ENCODE measurements at places on chromosomes 4 and X.

- no peak overlapping the region for H3K4me3 ChIP-seq
- DNase-seq = no peak
- no peaks in the 10 kb centered on the region for H3K4me1 ChIP-seq
Measured at GRCh38 chrX:55663584-55663983, 40.4 kb downstream of the FOXR2 start.

DNA sequence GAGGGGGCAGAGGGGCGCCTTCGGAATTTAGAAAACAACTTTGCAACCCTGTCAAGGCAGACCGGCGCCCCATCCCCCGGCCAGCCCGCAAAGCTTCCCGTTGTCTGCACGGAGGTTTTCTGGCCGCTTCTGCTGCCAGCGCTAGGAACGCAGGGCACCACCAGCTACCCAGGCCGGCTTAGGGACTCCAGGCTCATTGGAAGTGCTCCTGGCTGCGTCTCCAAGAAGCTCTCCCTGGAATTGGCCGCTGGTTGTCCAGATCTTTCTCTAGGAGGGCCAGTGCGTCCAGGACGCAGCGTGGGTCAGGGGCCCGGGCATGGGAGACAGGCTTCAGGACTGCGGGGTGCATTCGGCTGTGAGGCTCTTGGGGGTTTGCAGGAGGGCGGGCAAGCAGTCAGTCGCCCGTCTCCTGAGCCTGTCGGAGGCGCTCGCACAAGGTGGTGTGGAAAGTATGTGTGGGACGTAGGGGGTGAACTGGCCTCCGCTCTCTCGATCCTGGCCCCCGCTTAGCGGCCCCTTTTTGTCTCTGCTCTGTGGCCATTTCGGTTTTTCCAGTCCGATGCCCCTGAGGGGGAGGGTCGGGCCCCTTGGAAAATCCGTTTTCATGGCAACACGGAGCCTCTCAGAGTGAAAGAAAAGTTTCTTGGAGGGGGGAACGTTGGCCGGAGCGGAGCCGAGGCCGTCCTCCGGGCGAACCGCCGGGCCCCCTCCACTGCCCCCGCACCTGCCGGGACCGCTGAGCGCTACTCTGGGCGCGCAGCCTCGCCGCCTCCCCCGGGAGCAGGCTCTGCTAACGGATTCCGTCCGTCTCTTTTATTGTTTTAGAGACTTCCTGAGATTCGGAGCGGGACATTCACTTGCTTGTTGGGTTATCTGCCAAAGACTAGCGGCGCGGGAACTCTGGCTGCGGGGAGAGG, 810 bp upstream of the SOX3 start:
- peaks cover 79% of the 10 kb centered on the region for H3K27me3 ChIP-seq
- H3K36me3 ChIP-seq = no peaks in the 10 kb centered on the region
- H3K27ac ChIP-seq = peak overlapping the region; percentile 93

GRCh38 chr4:132101526-132101925, 1047.6 kb upstream of the PCDH10 start:
- H3K4me3 ChIP-seq = no peak overlapping the region
- H3K36me3 ChIP-seq = no peaks in the 10 kb centered on the region
- no peak for DNase-seq

DNA sequence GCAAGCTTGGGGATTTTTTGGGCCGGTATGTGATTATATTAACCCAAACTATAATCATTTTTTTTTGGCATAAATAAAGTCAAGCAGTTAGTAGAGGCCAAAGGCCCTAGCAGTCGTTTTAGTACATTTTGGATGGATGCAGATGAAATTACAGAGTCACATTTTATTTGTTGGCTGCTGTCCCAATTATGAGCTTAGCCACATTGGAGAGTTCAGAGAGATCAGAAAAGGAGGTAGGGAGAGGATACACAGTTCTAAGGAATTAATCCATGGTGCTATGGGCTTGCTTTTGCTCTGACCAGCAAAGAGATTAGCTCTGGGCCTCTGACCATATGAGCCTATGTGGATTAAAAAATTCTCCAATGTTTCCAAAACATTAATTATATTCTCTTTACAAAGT, 395.1 kb downstream of the RAPGEF2 start:
- H3K27ac ChIP-seq = no peak overlapping the region
- H3K27me3 ChIP-seq = peaks cover 1% of the 10 kb centered on the region
- no peak for DNase-seq
- no peak overlapping the region for H3K4me3 ChIP-seq

DNA sequence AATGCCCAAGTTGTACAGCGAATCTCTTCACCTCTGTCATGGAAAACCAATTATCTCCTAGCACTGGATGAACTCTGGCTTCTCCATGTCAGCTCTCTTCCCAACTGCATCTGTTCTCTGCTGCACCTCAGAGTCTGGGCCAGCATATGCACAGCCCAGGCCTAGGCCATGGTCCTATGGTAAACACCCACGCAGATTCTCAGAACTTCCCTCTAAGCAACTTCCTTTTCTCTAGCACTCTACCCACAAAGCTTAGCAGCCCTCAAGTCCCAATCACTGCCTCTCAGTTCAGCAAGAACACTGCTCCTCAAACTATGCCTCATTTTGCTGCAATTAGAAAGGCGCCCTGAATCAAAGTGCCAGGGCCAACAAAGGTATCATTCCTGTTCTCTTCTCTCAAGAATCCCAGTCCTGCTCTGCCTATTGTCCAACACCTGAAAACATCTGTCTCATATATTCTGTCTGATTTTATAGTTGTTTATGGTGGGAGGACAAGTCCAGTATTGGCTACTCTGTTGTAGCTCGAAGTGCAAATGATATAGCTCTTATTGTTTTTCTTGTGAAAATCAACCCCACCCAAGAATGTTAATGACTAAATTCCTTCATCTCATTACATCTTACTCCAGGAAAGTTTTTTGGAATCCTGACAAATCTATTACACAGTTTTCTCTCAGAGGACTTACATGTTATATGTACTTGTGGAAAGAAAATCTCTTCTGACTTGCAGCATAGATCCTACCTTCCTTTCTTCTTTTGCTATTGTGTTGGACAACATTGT, 85.4 kb downstream of the DCHS2 start:
- peaks cover 3% of the 10 kb centered on the region for H3K27me3 ChIP-seq
- no peak for DNase-seq

GRCh38 chr4:108172231-108172752, 3.6 kb upstream of the LEF1 start:
- peak overlapping the region; percentile 77 for H3K4me3 ChIP-seq
- DNase-seq = peak; percentile 54
- no peaks in the 10 kb centered on the region for H3K36me3 ChIP-seq
- H3K4me1 ChIP-seq = peaks cover 6% of the 10 kb centered on the region
- no peak overlapping the region for H3K27ac ChIP-seq

- H3K27ac ChIP-seq = no peak overlapping the region
- no peaks in the 10 kb centered on the region for H3K27me3 ChIP-seq
- DNase-seq = no peak
- no peaks in the 10 kb centered on the region for H3K36me3 ChIP-seq
Measured at GRCh38 chr4:84985952-84986351, 19.5 kb upstream of the WDFY3 start.

DNA sequence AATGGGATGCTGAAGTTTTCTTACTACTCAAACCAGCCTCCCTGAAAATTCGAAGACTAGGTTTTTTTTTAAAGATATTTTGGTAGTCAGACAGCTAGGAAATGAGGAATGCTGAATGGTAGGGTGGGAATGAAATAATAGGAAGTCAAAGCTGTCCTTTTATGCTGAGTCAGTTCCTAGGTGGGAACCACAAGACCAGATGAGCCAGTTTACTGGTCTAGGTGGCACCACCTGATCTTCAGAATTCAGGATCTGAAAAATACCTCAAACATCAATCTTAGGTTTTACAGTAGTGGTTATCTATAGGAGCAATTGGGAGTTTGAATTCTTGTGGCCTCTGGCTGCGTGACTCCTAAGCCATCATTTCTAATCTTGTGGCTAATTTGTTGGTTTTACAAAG, 183.1 kb upstream of the GALNT7 start:
- DNase-seq = no peak
- H3K27ac ChIP-seq = no peak overlapping the region
- H3K36me3 ChIP-seq = no peaks in the 10 kb centered on the region
- H3K27me3 ChIP-seq = no peaks in the 10 kb centered on the region

DNA sequence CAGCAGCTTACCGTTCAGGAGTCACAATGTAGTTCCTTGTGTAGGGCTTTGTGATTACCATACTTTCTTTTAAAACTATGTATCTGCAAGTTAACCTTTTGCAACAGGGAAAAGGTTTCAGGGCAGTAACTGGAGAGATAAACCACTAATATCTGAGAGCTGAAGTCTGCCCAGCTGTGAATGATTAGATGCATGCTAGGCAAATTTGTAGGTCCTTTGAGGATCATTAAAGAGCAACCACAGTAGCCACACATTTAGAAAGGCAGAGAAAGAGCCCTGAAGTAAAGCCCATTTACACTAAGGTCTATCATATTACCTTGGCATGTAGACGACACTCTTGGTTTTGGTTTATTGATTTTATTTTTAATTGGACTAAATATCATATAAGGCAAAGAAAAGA, 60.0 kb downstream of the ATP8A1 start:
- DNase-seq = no peak
- no peaks in the 10 kb centered on the region for H3K4me1 ChIP-seq
- H3K27me3 ChIP-seq = no peaks in the 10 kb centered on the region
- H3K27ac ChIP-seq = no peak overlapping the region
- H3K36me3 ChIP-seq = no peaks in the 10 kb centered on the region

GRCh38 chr4:10816571-10816970, 132.0 kb upstream of the CLNK start:
- no peak overlapping the region for H3K27ac ChIP-seq
- H3K36me3 ChIP-seq = no peaks in the 10 kb centered on the region
- no peak for DNase-seq
- no peak overlapping the region for H3K4me3 ChIP-seq

DNA sequence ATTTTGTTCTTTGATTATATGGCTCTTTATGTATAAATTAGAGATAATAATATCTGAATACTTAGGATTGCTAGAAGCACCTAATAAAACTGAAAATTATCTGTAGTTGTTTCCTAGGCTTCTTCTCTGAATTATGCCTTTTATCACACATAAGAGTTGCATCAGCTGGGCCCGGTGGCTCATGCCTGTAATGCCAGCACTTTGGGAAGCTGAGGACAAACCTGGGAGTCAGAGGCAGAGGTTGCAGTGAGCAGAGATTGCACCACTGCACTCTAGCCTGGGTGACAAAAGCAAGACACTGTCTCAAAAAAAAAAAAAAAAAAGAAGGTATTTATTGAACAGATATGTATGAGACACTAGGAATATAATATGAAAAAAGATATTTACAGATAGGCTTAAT, 773.5 kb upstream of the AGA start:
- no peaks in the 10 kb centered on the region for H3K27me3 ChIP-seq
- no peaks in the 10 kb centered on the region for H3K36me3 ChIP-seq
- H3K27ac ChIP-seq = no peak overlapping the region
- no peak for DNase-seq

GRCh38 chr4:89110541-89110985, 770 bp upstream of the TIGD2 start:
- no peaks in the 10 kb centered on the region for H3K27me3 ChIP-seq
- peak overlapping the region; percentile 71 for H3K4me3 ChIP-seq
- DNase-seq = peak; percentile 9

DNA sequence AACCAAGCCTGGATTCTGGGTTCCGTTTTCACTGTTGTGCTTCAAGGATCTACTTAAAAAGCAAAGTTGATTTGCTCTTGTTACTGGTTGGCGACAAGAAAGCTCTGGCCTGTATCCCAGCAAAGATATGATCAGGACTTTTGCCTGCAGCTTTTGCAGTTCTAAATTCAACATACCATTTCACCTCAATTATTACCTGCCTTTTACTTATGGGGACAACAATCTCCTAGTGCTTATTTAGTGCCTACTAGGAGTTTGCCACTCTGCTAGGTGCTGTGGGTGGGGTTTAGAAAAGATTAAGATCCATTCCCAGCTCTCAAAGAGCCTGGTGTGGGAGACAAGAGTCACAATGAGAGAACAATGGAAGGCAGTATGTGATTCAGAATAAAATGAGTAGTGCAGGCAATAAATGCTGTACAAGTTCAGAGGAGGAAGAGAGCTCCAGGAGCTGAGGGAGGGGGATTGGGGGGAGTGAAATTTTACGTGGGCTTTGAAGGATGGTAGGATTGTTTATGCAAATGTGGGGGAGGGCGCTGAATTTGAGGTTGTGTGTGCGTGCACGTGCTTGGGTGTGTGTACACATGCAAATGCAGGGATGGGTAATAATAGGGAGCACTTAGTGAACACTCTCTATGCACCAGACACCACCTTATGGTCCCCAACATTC, 5.0 kb upstream of the TMEM164 start:
- H3K4me3 ChIP-seq = no peak overlapping the region
- DNase-seq = no peak
- no peak overlapping the region for H3K27ac ChIP-seq
- no peaks in the 10 kb centered on the region for H3K36me3 ChIP-seq

DNA sequence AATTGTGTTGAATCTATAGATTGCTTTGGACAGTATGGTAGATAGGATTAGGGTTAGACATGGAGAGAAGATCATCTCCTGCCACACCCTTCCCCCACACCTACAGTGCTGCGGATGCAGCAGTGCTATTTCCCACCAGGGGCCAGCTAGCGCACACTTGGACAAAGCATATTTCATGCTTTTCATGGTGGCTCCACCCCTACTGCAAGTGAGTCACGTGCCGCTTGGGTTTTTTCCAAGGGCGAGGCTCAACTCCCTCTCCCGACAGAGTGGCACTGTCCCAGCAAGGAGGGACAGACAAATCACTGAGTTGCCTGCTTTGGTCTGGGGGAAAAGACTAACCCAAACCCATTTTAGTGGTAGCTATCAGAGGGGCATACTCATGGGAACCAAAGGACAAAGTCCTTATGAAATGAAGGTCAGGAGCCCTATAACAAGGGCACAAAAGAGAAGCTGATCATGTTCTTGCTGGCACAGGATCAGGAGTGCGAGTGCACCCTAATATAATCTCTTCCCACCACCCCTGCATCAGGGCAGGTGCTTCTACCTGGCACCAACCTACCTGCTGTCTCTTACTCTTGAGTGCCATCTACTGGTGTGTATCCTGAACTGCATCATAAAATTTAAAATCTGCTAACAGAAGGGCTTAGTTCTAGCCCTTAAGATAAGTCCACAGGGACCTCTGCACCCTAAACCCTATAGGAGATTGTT, 55.1 kb upstream of the PGAM4 start:
- DNase-seq = no peak
- H3K27ac ChIP-seq = no peak overlapping the region
- no peaks in the 10 kb centered on the region for H3K27me3 ChIP-seq
- no peaks in the 10 kb centered on the region for H3K36me3 ChIP-seq
- no peak overlapping the region for H3K4me3 ChIP-seq
- H3K4me1 ChIP-seq = no peaks in the 10 kb centered on the region

- no peaks in the 10 kb centered on the region for H3K27me3 ChIP-seq
- H3K4me1 ChIP-seq = peaks cover 6% of the 10 kb centered on the region
- no peaks in the 10 kb centered on the region for H3K36me3 ChIP-seq
- DNase-seq = no peak
Measured at GRCh38 chrX:54180403-54180802, 2.7 kb downstream of the FAM120C start.

Data from neuronal stem cell (in vitro differentiated cells).